Glomerular endothelial cell (primary cell): ENCODE measurements at places on chromosomes 1 and 21. TPM values are rescaled to one million over a fixed set of nuclear protein-coding genes. Genes with fewer than 3 reads are reported as not detected.

DNA sequence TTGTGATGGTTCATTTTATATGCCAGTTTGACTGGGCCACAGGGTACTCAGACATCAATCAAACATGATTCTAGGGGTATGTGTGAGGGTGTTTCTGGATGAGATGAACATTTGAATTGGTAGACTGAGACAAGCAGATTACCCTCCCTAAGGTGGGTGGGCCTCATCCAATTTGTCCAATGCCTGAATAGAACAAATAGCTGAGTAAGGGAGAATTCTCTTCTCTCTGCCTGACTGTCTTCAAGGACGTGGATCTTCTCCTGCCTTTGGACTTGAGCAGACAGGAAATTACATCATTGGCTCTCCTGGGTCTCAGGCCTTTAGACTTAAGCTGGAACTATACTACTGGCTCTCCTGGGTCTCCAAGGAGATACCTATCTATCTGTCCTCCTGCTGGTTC lies 64.4 kb downstream of the SUSD4 start:
- DNase-seq = no peak

The S100A7 gene
- not detected in 2 replicates for total RNA-seq

- DNase-seq = no peak
These were observed 20.1 kb downstream of the RAP1A start for GRCh38 chr1:111639602-111640198.

DNA sequence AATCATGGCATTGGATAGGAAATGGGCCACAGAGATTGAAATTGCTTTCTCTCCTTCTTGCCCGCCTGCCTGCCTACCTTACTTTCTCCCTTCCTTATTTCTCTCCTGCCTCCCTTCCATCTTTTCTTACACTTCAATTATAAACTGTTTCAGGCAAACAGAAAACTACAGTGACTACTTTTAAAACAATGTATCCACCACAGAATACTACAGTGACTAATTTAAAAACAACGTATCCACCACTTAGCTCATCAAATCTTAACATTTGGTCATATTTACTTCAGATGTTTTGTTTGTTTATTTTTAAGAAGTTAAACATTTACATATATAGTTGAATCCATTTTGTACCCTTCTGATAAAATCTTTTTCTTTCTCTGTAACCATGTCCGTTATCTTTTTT lies 54.4 kb downstream of the SNRPE start:
- DNase-seq = no peak

GRCh38 chr1:151935154-151935553 lies 25.8 kb upstream of the THEM4 start:
- no peak for DNase-seq

- no peak for DNase-seq
These were observed 4.9 kb downstream of the TMEM9 start for GRCh38 chr1:201149400-201149799.

The KRTAP11-1 gene
- not detected in 2 replicates for total RNA-seq

The IL23R gene
- total RNA-seq = not detected in 2 replicates
